Kidney epithelial cell (primary cell): ENCODE measurements at places on chromosomes 1 and 21. TPM values are rescaled to one million over a fixed set of nuclear protein-coding genes. Genes with fewer than 3 reads are reported as not detected.

The LDLRAD1 gene
- not detected in 2 replicates for total RNA-seq

GRCh38 chr1:3072391-3073185, 3.6 kb downstream of the PRDM16 start:
- no peak for DNase-seq

The ERICH3 gene
- not detected in 2 replicates for total RNA-seq

DNA sequence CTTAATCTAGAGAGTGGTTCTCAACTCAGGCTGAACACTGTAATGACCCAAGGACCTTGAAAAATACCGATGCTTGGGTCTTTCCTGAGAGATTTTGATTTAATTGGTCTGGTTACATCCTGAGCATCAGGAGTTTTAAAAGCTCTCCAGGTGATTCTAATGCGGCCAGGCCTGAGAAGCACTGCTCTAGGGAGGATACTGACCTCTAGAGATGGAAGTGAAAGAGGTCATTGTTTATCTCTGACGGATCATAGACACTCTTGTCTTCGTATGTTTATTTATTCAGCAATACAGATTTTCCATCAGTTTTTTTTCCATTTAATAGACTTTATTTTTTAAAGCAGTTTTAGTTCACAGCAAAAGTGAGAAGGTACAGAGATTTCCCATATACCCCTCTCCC, 54.5 kb upstream of the IGSF5 start:
- no peak for DNase-seq

- no peak for DNase-seq
These were observed 5.8 kb downstream of the MAPKAPK2 start for GRCh38 chr1:206690516-206690915.

- DNase-seq, result no peak
These were observed 20.8 kb downstream of the MTR start for GRCh38 chr1:236815941-236816340.

The FAF1 gene
- 57.8 and 61.3 TPM in 2 replicates for total RNA-seq

The MYOC gene
- not detected in 2 replicates for total RNA-seq

GRCh38 chr1:46618754-46619415, 2.3 kb upstream of the MOB3C start:
- no peak for DNase-seq

DNA sequence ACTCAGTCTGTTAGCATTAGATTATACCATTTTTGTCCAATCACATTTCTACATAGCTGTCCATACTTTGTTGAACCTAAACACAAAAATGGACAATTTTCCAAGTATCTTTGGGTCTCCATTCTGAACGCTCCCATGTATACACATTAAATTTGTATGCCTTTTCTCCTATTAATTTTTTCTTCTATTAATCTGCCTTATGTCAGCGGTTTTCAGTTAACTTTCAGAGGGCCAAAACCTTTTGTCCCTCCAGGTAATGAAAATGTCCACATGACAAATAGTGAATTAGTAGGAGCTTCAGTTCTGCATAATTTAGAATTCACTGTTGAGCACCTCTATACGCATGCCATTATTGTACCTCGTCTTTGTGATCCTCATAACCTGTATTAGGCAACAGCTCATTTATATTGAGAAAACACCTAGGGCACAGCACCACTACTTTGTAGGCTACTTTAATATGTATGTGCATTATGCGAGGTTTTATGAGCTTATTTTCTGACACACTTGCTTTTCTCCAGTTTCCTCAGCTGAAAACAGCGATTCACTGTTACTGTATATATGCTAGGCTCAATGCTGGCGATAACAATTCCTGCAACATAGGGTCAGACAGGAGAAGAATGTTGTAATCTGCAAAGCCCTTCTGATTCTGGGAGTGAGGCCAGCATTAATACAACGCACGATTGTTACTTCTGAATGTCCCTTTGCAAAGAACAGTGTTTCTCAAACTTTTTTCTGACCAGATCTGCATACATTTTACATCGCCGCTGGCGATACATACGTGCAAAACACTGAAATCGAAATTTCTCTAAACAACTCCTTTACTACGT, 1.1 kb upstream of the ABCD3 start:
- no peak for DNase-seq

The KPRP gene
- total RNA-seq, result not detected in 2 replicates

- no peak for DNase-seq
These were observed 30.3 kb downstream of the ZSCAN20 start for GRCh38 chr1:33502726-33503125.

DNA sequence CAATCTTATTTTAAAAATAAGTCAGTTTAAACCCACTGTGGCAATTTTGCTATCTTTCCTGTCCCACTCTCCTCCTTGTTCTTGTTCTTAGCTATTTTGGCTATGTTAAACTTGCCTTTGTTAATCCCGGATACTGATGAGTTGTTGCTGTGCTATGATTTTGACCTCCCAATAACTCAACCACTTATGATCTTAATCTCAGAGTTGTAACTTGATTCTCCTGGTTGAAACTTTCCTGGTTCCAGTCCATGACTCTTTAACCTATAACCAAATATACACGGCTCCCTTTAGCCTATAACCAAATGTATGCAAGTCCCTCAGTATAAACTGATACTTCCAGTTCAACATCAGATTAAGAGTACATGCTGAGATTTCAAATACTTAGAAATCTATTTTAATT, 15.6 kb upstream of the ACADM start:
- no peak for DNase-seq

DNA sequence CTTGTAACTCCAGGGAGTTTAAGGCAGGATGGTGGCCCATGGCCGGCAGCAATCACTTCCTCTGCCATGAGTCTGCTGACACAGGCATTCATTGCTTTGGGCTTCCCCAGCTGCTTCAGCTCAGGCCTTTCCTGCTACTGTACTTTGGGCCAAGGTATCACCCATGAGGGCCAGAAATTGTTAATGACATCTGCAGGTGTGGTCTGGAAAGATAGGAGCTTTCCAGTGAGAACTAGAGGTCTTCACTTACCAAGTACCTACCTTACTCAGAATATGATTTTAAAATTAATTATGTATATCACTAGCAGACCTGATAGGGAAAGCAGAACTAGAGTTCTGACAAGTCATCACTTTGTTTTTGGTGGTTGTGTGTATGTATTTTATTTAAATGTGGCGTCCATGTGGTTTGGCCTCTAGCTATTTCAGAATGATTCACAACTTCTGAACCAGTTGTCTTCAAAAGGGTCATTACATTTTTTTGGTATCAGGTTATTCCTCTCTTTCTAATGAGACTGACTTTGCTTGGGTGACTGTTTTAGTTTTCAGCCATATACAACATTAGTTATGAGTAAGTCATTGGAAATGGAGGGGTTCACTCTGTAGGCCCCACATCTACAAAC, 2.7 kb downstream of the RGL1 start:
- peak; percentile 19 for DNase-seq

- no peak for DNase-seq
These were observed 4.5 kb downstream of the RPS6KA1 start for GRCh38 chr1:26533951-26534509.

The PPM1J gene
- 2.1 and 2.3 TPM in 2 replicates for total RNA-seq

- no peak for DNase-seq
These were observed 96.9 kb downstream of the RGL1 start for GRCh38 chr1:183901748-183902330.

DNA sequence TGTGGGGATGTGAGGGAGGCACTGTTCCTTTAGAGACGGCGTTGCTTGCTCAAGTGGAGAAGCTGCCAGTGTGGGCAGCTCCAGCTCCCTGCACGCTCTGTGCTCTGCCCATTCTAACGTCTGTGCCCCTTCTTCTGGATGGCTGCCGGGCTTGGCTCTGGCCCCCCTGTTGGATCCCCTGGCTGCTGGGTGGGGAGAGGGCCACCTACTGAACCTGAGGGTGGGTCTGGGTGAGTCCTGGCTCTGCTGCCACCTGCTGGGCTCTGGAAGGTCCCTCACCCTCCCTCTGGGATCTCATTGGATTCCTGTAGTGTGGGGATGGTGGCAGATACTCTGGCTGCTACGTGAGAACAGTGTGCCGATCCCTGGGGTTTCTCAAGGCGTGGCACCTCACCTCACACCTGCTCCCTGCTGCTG, 5.0 kb downstream of the PFKL start:
- no peak for DNase-seq

- DNase-seq, result no peak
These were observed 9.8 kb downstream of the SH3GLB1 start for GRCh38 chr1:86714159-86714558.

GRCh38 chr21:43270800-43271301, 102.0 kb downstream of the CRYAA start:
- no peak for DNase-seq

The TRIM58 gene
- 4.2 and 5.3 TPM in 2 replicates for total RNA-seq

GRCh38 chr1:34149501-34149900, 15.5 kb downstream of the CSMD2 start:
- no peak for DNase-seq

The CLDN14 gene
- total RNA-seq, result 2.1 and 2.8 TPM in 2 replicates

DNA sequence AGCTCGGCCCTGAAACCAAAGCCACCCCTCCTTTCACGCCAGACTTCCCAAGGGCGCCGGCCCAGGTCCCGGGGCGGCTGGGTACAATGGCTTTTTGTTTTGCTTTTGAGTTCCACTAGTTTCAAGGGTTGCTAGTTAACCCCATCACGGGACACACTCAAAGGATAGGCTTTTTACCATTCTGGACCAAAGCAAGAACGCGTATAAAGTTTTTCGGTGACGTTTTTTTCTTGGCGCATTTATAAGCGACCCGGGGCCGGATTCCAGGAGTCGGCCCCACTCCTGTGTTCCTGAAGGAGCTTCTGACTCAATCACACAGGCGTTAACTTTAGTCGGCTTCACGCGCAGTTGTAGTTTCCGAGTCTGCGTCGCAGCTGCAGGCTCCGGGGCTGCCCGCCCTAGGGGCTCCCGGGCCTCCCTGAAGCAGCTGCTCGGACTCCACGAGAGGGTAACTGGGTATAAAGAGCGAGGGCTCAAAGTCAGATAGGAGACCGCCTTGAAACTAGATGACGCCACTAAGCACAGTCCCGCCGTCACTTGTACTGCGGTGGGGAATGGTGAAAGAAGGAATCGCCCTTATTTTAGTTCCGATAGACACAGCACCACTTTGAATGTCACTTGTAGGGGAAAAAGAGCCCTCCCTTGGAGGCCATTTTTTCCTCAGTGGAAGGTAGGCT, 707 bp upstream of the KLHL21 start:
- no peak for DNase-seq

DNA sequence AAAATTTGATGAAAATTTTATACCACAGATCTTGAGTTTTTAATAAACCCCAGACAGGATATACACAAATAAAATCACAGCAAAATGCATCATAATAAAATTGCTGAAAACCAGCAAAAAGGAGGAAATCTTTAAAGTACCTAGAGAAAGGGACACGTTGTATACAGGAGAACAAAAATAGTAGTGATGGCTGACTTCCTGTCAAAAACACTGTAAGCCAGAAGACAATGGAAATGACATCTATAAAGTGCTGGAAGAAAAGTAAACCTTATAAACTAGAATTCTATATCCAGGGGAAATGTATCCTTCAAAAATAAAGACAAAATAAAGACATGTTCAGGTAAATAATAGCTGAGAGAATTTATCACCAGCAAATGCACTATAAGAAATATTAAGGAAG, 14.6 kb upstream of the PTGFRN start:
- no peak for DNase-seq

DNA sequence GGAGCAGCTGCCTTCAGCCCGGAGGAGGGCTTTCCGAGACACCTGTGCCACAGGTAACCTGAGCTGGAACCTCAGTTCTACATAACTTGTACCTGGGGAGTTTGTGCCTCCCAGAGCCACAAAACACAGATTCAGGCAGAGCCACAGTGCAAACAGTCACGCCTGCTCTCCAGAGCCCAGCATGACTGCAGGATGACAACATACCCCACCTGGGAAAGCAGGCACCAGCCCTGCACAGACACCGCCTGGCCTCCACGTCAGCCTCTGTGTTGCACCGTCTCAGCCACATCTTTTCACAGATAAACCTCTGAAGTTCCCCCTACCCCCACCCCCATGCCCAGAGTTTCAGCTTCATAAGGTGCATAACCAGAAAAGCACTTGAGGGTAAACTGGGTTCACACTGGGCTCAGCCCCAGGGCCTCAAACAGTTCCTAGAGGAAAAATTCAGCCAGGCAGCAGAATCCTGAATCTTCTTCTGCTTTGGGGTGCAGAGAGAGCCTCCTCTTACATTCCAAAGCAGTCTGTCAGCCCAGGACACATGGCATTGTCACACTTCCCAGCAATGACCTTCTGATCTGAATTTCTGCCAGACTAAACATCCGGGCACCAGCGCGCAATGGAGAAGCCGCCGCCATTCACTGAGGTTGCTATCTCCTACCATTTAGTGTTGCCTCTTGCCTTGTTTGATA, 229.5 kb downstream of the TOMM20 start:
- DNase-seq, result no peak

The SPRR3 gene
- total RNA-seq, result 1.1 TPM in 1 of 2 replicates, not detected in the other

DNA sequence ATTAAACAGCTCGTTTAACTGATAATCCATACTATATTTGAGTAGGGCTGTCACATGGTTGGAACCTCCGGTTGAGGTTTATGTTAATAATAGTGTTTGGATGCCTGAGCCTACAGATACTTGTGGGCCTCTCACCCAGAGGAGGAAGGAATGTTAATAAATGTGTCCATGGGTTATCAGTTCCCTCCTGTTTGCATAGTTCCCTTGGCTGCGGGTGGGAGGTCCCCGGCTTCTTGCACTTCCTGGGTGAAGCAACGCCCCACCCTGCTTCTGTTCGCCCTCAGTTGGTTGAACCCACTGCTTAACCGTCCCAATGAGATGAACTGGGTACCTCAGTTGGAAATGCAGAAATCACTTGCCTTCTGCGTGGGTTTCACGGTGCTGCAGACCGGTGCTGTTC, 23.6 kb upstream of the GBP1 start:
- no peak for DNase-seq

DNA sequence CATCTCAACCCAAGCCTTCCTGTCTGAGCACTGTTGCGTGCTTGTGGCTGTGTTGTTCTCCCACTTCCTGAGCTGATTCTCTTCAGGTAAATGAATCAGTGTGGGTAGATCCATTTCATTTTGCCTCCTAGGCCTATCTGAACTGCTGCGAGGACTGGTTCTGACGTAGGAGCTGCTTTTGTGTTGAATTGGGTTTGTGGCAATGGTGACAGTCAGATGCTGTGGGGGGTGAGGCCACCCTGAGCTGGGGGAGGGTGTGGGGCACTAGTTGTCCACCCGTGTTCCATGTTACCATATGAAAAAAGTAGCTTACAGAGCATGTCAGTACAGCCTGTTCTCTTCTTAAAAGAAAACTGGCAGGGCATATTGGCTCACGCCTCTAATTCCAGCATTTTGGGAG, 81.5 kb downstream of the MRPS6 start:
- DNase-seq, result no peak

The MAB21L3 gene
- total RNA-seq, result 0.21 and 0.27 TPM in 2 replicates

DNA sequence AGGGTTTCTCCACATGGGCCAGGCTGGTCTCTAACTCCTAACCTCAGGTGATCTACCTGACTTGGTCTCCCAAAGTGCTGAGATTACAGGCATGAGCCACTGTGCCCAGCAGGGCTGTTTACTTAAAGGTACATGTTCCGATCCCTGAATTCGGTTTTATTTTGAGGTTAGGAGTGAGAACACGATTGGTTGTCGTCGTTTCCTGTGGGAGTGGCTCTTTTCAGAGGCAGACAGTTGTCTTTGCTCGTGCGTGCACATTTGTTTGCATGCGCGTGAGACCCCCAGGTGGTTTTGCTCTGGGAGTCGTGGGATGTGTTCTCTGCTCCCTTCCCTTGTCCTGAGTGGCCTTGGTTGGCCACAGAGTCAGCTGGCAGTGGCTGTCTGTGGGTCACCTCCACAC, 60.2 kb downstream of the SKI start:
- no peak for DNase-seq

The MAP3K21 gene
- total RNA-seq, result 6.4 and 7.6 TPM in 2 replicates
